ENCODE measurements at places on chromosomes 12 and 14. TPM values are rescaled to one million over a fixed set of nuclear protein-coding genes. Genes with fewer than 3 reads are reported as not detected.

The GALNT9 gene
- total RNA-seq, result 2.6 TPM

GRCh38 chr12:9615420-9616136 is 7.9 kb upstream of the KLRB1 start:
- no peak for DNase-seq
- H3K4me3 ChIP-seq, result no peak overlapping the region
- H3K27me3 ChIP-seq, result no peaks in the 10 kb centered on the region
- no peaks in the 10 kb centered on the region for H3K4me1 ChIP-seq
- H3K36me3 ChIP-seq, result no peaks in the 10 kb centered on the region

The DPF3 gene
- 0.27 TPM for total RNA-seq

The KRT80 gene
- total RNA-seq, result 8.8 TPM

DNA sequence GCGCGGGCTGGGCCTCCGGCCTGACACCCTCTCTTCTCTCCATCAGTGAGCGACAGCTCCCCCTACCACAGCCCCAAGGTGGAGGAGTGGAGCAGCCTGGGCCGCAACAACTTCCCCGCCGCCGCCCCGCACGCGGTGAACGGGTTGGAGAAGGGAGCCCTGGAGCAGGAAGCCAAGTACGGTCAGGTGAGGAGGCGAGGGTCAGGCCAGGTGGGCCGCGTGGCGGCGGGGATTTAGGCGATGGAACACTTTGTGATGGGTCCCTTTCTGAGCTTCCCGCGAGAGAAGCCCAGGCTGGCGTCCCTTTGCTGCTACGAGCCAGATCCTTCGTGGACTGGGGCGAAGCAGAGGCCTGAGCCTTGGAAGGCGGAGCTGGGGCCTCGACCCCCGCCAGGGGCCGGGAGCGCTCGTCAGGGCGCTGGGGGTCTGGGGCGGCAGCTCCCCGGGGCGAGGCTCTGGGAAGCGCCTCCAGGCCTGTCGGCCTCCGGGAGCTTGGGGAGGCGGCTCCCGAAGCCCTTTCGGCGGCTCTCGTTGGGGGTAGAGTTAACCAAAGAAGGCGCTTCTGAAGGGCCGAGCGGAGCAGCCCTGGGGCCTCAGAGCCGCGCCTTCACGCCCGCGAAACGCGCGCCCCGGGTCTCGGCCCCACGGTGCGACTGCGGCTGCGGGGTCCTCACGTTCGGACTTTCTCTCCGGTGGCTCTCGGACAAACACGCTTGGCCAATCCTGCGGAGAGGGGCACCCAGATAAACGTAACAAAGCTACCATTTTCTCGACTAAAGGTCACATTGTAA is 5.0 kb downstream of the PAX9 start:
- no peak for DNase-seq
- H3K27ac ChIP-seq, result no peak overlapping the region
- H3K27me3 ChIP-seq, result no peaks in the 10 kb centered on the region
- no peak overlapping the region for H3K4me3 ChIP-seq

- H3K27ac ChIP-seq, result peak overlapping the region; percentile 28
- H3K27me3 ChIP-seq, result no peaks in the 10 kb centered on the region
- no peaks in the 10 kb centered on the region for H3K36me3 ChIP-seq
- H3K4me1 ChIP-seq, result peaks cover 6% of the 10 kb centered on the region
- H3K4me3 ChIP-seq, result peak overlapping the region; percentile 23
Observed at GRCh38 chr14:68843471-68844209, 50.8 kb upstream of the ZFP36L1 start.

GRCh38 chr14:104554608-104555429 is 24.7 kb upstream of the C14orf180 start:
- DNase-seq, result no peak
- no peak overlapping the region for H3K27ac ChIP-seq
- H3K4me1 ChIP-seq, result no peaks in the 10 kb centered on the region
- no peak overlapping the region for H3K4me3 ChIP-seq

GRCh38 chr12:108686780-108687179 is 44.5 kb downstream of the CORO1C start:
- peaks cover 25% of the 10 kb centered on the region for H3K4me1 ChIP-seq
- no peak overlapping the region for H3K27ac ChIP-seq
- H3K4me3 ChIP-seq, result no peak overlapping the region
- no peaks in the 10 kb centered on the region for H3K27me3 ChIP-seq
- no peak for DNase-seq

The ANKRD33 gene
- not detected for total RNA-seq

The CLEC1B gene
- not detected for total RNA-seq

GRCh38 chr12:59007620-59008019 is 87.3 kb upstream of the LRIG3 start:
- DNase-seq, result no peak
- no peaks in the 10 kb centered on the region for H3K4me1 ChIP-seq
- no peak overlapping the region for H3K27ac ChIP-seq
- no peaks in the 10 kb centered on the region for H3K27me3 ChIP-seq

- H3K4me1 ChIP-seq, result no peaks in the 10 kb centered on the region
- H3K4me3 ChIP-seq, result no peak overlapping the region
- no peak for DNase-seq
Observed at GRCh38 chr12:27001663-27002062, 12.5 kb downstream of the TM7SF3 start.

DNA sequence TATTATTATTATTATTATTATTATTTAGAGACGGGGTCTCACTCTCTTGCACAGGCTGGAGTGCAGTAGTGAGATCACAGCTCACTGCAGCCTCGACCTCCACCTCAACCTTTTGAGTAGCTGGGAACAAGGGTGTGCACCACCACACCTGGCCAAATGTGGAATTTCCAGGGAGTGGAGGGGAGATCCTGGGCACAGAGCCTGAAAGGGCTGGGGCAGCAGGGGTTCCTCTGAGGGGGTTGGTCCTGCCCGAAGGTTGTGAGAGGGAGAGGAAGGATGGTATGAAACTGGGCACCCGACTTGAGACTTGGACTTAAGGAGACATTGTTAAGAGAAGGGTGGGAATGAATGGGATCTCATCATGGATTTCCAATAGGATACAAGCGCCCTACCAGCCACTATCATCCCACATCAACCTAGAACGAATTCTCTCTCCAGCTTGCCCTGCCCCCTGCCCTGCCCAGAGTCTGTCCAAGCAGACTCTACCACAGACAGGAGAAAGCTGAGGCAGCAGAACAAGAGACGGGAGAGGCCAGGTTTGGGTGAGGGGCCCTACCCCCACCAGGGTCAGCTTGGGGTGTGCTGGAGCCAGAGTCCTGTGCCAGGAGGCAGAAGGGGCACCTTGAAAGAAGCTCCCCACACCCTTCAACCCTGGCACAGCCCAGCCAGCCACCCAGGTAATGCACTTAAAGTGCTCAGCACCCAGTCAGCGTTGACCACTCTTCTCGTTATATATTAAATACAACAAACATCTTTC is 2.4 kb upstream of the DYNC1H1 start:
- H3K4me3 ChIP-seq, result no peak overlapping the region
- no peaks in the 10 kb centered on the region for H3K36me3 ChIP-seq
- H3K27ac ChIP-seq, result no peak overlapping the region
- no peaks in the 10 kb centered on the region for H3K27me3 ChIP-seq
